GM18507 (cell line): ENCODE measurements at places on chromosomes 6 and 20.

GRCh38 chr6:108895571-108895970 is 47.3 kb downstream of the ARMC2 start:
- no peak for DNase-seq

DNA sequence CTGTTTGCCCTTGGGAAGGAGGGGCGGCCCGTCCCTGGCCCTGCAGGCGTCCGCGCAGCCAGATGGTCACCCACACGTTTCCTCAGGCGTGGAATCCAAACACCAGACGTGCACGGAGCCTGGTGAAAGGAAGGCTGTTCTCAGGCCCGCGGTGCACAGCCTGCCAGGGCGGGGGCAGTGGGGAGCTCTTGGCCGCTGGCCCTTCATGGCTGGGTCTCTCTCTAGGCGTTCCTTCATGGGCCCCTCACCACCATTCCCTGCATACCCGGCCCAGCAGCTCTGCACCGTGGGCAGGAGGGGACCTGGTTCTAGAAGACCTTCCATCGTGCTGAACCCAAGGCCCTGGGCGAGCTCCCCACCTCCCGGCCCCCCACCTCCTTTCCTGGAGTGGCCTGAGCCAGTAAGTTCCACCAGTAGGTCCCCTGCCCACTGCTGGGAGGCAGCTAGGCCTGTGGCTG is 30.4 kb upstream of the SMOC2 start:
- DNase-seq, result no peak

- no peak for DNase-seq
Measured at GRCh38 chr20:38392356-38392755, 42.8 kb downstream of the SNHG17 start.

GRCh38 chr6:132190097-132190814 is 211.0 kb downstream of the MOXD1 start:
- no peak for DNase-seq

GRCh38 chr20:59966428-59966827 is 8.2 kb downstream of the CDH26 start:
- DNase-seq, result no peak

GRCh38 chr6:78157606-78158005 is 504.8 kb downstream of the MEI4 start:
- DNase-seq, result no peak

GRCh38 chr6:149864578-149865535 is 698 bp upstream of the LRP11 start:
- DNase-seq, result peak; percentile 9

GRCh38 chr6:111657146-111657545 is 51.5 kb upstream of the TRAF3IP2 start:
- DNase-seq, result no peak
